OCI-LY7 (cell line): ENCODE measurements at places on chromosomes 5 and 9.

GRCh38 chr5:34735491-34736426, 79.6 kb downstream of the RAI14 start:
- DNase-seq, result no peak

DNA sequence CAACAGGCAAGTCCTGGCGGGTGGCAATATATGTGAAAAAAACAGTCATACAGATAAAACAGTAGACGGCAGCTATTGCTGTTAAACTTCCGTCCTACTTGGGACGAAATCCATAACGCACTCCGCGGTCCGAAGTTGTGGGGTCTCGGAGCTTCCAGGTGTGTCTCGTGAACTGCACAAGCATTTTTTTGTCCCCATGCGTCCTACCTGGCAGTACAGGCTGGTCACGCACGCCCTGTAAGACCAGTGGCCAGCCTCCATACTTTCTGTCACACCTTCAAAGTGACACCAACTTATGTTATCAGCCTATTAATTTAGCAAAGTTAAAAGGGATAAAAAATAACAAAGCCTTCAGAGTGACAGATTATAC, 51.3 kb downstream of the TGFBI start:
- no peak for DNase-seq

DNA sequence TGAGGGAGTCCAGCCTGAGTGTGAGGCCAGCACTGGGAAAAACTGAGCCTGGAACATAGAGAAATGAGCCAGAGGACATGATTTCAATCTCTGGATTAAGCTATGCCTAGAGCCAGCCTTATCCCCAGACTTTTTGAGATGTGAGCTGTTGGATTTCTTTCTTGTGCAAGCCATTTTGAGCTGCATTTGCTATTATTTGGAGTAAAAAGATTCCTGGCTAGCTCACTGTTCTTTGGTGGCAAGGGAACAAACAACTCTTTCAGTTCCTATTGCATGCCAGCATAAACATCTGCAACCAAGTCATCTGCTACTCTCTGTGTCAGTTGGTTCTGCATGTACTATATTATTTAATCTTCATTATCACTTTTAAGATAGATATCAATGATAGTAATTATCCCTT, 70.1 kb upstream of the MAN2A1 start:
- DNase-seq, result no peak

DNA sequence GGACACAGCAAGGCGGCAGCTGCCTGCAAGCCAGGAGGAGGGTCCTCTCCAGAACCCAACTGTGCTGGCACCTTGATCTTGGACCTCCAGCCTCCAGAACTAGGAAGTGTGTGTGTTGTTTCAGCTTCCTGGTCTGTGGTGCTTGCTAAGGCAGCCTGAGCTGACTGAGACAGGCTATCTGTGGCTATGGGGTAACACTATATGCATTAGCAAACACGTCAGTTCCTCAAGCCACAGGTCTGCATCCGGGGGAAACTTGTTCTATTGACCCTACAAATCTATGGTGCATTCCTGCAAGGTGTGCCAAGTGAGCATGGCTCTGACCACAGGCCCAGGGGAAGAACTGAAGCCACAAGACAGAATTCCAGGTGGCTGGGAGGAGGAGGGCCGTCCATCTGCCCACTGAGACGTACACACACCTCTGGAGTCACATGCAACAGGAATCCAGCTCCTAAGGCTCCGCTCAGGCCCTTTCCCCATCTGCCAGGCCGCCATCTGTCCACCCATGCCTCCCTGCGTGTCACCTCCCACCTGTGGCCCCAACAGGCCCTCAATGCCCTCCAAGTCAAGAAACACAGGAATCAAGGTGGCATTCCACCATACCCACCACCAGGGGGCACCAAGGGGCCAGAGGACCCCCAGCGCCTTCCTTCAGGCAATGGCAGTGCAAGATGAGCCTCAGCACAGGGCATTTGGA, 174.9 kb downstream of the ROR2 start:
- DNase-seq, result peak; percentile 69

- no peak for DNase-seq
These were observed 147.2 kb downstream of the PCSK5 start for GRCh38 chr9:76037587-76038225.

- no peak for DNase-seq
These were observed 111.7 kb upstream of the NEK6 start for GRCh38 chr9:124146031-124146561.

GRCh38 chr5:127307868-127308267, 17.3 kb downstream of the MEGF10 start:
- DNase-seq, result no peak

DNA sequence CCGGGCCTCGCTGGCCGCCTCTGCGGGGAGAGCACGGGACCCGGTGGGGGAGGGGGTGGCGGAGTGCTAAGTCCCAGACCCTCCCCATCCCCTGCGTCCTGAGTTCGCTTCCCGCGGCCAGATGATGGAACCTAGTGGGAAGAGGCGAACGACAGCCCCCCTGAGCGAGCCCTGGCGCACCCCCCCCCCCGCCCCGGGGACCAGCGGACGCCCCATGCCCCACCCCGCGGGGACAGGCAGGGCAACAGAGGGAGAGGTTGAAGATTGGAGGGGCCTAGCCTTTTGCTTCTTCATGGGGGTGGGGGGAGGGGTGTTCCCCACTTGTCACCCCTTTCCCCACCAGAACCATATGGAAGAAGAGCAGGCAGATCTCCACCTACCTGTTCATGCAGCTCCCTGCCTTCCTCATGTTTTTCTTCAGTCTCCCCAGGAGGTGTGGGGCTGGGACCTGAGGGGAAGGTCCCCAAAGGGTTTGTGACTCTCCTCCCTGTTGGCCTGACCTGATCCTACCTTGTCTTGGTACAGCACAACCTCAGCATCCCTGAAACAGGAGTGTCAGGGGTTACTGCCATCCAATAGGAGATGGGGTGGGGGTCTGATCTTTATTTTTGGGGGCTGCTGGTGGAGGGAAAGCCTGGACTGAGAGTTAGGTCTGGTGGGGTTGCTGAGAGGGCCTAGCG, 485 bp downstream of the FAM53C start:
- peak; percentile 39 for DNase-seq

- no peak for DNase-seq
These were observed 217.6 kb downstream of the ZNF608 start for GRCh38 chr5:124528838-124529237.

- DNase-seq, result no peak
These were observed 26.6 kb downstream of the FXN start for GRCh38 chr9:69062195-69062594.

DNA sequence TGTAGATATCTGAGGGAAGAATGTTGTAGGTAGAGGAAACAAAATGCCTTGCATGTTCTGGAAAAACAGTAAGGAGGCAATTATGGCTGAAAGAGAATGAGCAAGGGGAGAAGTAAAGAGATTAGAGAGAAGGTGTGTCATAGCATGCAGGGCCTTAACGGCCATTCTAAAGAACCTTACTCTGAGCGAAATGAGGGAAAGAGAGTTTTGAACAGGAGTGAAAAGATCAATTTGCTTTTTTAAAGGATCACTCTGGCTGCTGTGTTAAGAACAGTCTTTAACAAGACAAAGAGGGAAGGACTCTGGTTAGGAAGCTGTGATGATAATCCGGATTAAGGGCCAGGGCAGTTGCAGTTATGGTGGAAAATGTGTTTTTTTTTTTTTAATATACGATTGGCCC, 22.6 kb downstream of the PTBP3 start:
- DNase-seq, result no peak

DNA sequence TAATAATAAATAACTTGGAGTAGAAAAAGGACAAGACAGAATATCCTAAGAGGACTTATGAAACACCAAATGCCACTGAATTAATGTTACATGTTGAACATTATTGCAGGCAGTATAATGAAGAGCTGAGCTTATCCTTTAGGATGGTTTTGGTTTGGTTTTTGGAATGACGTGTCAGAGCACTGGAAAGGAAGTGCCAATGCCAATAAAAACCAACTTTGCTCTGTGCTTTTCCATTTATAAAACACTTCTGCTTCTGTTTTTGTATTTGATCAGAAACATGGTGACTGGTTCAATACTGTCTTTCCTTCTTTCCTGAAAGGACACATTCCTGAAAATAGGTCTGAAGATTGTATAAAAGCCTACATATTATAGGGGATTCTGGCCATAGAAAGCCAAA, 4.2 kb downstream of the MEGF10 start:
- DNase-seq, result no peak

DNA sequence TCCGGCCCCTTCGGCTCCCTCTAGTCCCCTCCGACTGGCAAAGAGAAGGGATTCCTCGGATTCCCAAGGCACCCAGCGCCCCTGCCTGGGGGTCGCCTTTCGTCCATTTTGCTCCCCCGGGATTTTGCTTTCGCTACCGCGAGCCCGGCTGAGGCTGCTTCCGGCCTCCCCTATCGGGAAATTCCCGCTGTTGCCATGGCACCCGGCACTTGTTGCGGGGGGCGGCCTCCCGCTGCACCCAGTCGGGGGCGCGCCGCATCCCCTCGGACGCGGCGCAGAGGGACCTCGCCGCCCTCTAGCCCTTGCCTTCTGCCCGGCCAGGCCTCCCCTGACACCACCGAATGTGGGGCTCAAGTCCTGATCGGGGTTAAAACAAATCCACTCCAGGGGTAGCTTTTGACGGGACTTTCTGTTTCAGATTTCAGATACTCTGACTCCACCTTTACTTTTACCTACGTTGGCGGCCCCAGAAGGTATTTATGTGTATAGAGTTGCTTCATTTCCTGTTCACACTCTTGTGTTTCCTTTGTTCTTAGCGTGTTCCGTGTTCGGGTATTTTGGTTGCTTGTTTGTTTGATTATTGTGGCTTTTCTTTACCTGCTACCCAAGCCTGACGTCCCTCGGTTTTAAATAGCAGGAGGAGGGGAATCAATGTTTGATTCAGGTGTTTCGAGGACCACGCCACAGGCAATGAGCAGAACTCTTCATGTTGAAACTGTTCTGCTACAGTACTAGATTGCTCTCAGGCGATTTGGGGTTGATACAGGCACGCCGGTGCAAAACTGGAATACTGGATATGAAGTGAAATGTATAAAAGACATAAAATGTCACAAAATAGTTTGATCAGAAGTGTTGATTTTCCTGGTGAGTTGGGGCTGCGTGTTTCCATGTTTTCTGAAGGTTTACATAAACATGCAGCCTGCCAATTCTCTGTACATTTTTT, 1.5 kb downstream of the PARP8 start:
- DNase-seq, result peak; percentile 88

GRCh38 chr5:17289681-17290539, 72.5 kb downstream of the BASP1 start:
- DNase-seq, result no peak

DNA sequence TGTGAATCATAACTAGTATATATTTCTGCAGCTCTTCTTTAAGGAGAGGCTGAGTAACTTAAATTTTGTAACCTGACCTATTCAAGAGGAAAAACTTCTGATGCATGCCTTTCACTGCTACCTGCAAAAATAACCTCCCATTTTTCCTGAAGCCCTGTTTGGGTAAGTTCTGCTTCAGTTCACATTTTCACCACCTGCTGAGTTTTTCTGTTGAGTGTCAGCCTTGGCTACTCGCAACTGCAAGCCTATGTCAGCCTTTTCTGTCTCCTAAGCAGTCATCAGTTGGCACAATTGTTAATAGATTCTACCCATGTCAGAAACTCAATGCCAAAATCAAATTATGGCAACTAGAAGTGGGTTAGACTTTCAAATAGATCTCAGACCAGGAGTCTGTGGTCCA, 8.2 kb upstream of the TNFAIP8 start:
- DNase-seq, result no peak

GRCh38 chr9:118538959-118539358, 830.3 kb downstream of the BRINP1 start:
- no peak for DNase-seq

- DNase-seq, result no peak
These were observed 81.8 kb upstream of the ELL2 start for GRCh38 chr5:96043446-96043845.

- DNase-seq, result no peak
These were observed 130.8 kb downstream of the PCSK1 start for GRCh38 chr5:96302174-96302738.
